ENCODE measurements at places on chromosomes 4 and X.

GRCh38 chr4:105622269-105622668, 69.8 kb downstream of the ARHGEF38 start:
- no peak for DNase-seq

DNA sequence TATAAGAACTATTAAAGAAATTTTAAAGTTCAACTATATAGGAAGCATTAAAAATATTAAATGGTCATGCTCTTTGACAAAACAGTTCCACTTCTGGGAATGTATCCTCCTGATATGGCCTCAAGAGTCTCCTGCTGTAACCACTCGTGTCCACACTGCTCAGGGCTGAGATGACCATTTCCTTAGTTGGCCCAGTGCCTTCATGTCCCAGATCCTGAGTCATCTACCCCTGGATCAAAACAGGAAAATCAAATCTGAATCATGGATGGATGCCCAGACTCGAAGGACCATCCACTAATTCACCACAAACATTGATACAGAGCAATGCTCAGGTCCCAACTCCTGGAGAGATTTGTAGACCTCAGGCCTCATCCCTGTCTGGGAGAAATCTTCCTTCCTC, 44.7 kb downstream of the GPRASP3 start:
- no peak for DNase-seq

GRCh38 chr4:181693517-181693916, 549.7 kb upstream of the TENM3 start:
- DNase-seq, result no peak

DNA sequence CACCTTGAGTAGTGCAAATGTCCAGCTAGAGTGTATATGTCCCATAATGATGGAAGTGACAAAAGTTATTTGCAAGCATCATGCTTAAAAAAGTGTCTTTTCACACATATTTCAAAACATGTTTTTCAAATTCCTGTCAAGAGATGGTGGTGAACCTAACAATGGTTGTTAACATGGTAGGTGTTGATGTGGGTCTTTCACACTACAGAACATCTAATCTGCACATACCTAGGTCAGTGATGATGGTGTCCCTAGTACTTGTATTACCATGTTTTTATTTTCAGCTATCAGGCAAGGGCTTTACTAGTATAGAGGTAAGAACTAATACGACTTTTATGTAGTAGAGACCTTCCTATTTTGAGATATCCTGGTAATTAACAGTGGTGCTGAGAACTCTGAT, 3.4 kb upstream of the ATXN3L start:
- no peak for DNase-seq

- no peak for DNase-seq
Observed at GRCh38 chr4:188854436-188854835, 715.2 kb downstream of the TRIML1 start.

DNA sequence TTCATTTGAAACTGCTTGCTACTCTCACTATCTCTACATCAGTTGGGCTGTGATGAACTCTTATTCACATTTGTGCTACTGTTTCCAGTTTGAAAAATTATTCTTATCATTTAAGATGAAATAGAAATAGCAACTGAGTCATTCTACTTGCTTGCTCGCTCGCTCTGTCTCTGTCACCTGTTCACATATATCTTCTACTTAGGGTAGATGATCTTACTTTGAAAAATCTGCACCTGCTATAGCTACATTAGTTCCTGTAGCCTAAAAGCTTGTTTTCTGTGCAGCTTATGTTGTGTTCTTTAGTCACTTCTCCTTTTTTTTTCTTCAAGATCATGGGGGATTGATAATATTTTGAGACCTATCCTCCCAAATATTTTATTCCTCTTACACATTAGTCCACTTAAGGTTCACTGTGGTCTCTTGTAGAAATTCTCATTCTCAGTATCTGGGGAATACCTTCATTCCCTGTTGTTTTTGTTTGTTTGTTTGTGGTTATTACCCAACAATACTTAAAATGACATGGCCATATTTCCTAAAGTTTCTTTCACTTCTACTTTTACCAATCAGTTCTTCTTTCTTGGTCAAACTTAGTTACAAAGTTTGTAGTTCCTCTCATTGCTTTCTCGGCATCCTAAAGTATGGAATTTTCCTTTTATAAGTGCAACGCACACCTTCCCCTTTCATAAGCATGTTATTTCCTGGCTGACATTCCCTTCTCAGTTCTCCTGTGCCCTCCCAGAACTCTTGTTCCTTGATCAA, 36.5 kb downstream of the CLCN5 start:
- DNase-seq, result no peak

DNA sequence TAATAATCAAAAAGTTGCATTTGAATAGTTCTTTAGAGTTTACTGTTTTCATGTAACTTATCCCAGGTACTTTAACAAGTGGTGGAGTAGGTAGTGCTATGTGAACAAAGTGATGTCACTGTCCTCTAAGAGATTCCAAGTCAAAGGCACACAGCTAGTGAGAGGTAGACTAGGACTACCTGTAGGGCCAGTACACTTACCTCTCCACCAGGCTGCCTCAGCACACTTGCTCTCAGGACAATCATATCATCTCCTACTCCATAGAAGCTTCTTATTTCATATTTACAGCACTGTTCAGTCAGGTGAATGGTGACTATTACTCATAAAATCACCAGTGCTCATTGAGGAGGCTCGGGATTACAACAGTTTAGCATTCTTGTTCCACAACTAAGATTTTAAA, 173.0 kb upstream of the EMCN start:
- DNase-seq, result no peak

DNA sequence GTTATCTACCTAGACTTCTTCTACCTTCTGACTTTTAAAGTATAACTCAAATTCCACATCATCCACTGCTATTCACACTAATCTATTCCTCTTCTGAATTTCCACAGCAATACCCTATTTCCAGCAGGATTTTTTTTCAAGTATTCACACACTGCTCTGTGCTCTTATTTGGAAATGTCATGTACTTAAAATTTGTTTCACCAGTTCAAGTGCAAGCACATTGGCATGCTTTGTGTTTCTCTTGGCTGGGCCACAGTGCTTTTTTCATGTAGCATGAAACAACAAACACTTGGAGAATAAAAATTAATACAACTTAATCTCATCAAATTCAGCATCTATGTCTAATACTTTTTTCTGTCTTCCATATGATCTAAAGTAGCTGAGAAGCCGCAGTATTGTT, 161.8 kb upstream of the PCDH18 start:
- DNase-seq, result no peak

DNA sequence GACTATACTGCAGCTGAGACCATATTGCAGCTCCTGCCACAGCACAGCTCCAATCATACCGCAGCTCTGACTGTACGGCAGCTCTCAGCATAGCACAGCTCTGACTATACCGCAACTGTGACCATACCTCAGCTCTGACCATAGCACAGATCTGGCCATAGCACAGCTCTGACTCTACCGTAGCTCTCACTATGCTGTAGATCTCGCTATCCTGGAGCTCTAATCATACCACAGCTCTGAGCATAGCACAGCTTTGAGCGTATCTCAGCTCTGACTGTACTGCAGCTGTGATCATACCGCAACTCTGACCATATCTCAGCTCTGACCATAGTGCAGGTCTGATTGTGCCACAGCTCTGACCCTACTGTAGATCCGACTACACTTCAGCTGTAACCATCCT, 139.2 kb downstream of the ASMT start:
- no peak for DNase-seq

GRCh38 chrX:13000301-13000811, 25.4 kb downstream of the TMSB4X start:
- DNase-seq, result no peak

GRCh38 chr4:62263454-62263853, 1063.3 kb downstream of the ADGRL3 start:
- DNase-seq, result no peak

DNA sequence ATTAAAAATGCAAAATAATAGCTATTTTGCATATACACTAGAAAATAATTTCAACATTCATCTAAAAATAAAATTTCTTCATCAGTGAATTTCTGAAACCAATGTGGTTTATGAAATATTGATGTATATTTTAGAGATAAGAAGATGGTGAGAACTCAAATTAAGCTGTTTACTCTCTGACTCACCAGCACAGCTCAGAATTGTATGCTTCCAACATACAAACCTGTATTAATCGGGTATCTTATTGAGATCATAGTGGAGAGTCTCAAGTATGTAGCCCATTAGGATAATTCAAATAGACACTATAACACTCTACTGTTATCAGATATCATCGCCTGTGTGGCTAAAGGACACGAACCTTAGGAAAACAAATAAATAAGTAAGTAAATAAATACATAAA, 899.5 kb upstream of the INTU start:
- no peak for DNase-seq

DNA sequence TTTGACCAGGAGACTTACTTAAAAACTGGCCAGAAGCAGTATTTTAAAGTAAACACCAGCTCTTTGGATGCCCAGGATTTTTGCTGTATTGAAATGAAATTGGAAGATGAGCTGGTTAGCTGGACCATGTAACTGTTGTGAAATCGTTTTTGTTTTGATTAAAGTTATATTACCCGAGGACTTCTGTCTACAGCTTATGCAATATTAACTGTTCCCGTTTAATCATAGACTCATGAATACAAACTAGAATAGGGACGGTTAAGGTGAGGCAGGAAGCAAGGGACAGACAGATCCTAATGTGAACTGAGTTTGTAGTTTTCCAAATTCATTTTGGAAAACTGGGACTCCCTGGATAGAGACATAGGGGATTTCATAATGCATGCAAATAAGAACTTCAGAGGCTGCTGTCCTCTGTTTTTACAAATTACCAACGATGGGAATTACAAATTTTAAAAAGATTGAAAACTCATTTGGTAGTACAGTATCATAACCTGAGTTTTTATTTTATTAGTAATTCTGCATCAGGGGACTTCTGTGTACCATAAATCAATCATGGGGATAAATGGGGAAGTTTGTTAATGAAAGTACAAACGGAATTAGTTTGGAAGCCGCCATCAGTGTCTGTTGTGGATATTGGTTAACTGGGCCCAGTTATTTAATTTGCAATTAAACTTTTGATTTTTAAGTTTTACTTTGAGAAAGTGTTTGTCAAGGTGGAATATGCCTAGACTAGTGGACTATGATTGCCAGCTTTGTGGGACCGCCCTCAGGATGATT, 304.4 kb downstream of the AFF2 start:
- DNase-seq, result no peak

DNA sequence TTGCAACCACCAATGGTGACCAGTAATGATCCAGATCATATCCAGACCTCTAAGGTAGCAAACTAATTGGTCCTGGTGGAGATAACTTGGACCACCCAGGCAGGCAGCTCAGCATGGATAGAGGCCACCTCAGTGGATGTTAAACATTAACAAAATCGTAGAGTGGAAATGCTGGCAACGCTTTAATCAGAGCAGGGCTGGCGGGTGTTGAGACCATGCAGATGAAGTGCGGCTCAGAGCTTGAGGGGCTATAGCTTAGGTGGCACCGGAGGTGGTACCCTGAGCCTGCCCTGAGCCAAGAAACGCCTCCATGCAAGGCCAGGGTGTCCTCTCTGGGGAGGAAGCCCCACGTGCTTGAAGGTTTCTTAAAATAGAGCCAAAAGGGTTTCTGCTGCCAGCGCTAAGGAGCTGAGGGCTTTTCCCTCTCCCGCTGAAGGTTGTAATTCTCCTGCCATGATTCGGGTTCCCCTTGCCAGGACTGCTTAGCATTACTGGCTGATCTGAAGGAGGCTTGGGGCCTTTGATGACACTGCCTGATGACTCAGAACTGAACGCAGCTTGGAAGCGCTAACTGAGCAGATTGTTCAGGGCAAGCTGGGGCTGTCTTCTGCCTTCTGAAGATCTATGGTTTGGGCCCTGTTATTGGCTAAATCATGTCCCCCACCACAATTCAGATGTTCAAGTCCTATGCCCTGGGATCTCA, 177.8 kb upstream of the ATP6AP2 start:
- DNase-seq, result no peak

DNA sequence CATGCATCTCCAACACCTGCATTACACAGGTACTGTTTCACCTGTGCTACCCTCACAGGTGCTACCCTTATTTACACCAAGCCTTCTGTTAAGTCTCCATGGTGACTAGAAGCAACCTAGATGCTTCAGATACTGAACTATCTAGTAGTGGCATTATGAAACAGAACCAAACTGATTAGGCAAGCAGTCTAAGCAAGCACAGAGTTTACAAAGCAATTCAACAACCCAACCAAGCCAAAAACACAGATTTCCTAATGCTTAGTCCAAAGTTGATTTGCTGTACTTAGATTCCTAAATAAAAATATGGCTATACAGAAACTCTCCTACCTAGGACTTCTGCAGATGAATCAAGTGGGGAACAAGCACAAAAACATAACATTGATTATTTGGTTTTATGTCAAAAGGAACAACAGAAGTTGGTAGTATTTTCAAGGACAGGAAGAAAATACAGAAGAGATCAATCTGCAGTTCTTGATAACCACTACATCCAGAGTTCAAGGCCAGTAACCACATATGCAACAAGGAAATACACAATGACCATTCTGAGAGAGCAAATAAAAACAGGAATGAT, 3.2 kb downstream of the TAPT1 start:
- DNase-seq, result no peak
